ENCODE measurements at places on chromosomes 1 and 21.

DNA sequence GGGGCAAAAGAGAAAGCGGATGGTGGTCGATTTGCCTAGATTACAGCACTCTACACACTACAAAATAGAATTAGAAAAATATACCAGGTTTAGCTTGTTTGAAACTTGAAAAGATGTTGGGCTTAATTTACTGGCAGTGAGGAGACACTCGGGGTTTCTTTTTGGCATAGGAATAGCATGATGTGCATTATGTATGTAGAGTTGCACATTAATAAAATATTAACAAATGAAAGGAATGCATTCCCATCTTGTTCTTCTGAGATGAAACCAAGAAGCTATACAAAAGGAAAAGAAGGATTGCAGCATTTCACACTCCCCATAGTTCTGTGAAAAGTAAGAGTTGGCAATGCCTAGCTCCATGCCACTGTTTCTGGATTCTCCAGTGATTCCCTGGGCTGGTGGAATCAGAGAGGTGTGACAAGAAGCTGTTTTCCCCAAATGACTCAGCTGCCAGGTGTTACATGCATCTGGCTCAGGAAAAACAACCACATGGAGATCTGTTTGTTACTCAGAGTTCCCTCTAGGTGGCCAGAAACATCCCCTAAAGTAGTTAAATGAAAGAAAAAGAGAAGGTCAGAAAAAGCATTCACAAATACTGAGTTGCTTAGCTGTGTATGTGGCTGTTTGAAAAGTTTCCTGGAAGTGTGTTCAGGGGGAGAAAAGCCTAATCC is 115.6 kb downstream of the UCK2 start:
- DNase-seq = no peak

DNA sequence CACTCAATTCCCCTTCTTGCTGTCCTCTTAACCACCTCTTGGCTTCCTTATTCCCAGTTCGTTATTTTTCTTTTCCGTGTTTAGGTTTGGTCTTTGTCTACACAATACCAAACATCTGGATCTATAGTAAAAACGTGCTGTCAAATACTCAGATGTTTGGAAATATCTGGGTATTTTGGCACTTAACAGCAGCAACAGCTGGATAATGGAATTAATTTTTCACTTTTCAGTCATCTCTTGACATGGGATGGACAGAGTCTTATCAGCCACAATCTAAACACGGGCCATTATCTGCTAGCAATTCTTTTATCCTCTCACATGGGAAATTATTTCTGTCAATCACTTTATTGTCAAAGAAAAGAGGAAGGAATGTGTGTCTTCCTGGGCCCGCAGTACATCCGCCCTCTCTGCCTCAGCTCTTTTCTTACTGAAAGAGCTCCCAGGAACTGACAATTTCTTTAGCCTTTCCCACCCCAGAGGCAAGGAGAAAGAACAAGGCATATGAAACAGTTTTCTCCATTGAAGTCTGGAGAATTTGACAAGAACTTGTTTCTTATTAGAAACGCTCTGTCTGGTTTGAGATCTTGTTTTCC is 13.4 kb downstream of the NHLH2 start:
- DNase-seq = no peak

DNA sequence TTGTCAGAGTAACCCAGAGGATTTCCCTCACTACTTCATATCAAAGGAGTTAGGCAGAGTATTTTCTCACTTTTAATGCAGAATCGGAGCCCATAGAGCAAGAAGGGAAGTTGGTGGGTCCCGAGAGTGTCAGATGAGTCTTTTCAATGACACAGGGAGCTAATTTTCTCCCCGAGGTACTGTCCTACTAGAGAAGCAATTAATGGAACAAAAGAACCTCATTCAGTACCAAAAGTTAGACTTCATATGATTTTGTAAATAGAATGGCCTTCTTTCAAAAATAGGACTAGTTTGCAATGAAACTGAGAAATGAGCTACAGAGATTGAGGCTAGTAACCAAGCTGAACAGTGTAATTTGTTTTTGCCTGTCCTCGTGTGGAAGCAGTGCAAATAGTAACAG is 3.9 kb downstream of the NCAM2 start:
- DNase-seq = no peak

GRCh38 chr1:3999941-4000735 is 100.1 kb upstream of the C1orf174 start:
- no peak for DNase-seq

GRCh38 chr1:64984737-64985136 is 18.4 kb upstream of the JAK1 start:
- peak; percentile 10 for DNase-seq

Measured in EH (cell line).